ENCODE measurements at places on chromosomes 2 and 18. TPM values are rescaled to one million over a fixed set of nuclear protein-coding genes. Genes with fewer than 3 reads are reported as not detected.

DNA sequence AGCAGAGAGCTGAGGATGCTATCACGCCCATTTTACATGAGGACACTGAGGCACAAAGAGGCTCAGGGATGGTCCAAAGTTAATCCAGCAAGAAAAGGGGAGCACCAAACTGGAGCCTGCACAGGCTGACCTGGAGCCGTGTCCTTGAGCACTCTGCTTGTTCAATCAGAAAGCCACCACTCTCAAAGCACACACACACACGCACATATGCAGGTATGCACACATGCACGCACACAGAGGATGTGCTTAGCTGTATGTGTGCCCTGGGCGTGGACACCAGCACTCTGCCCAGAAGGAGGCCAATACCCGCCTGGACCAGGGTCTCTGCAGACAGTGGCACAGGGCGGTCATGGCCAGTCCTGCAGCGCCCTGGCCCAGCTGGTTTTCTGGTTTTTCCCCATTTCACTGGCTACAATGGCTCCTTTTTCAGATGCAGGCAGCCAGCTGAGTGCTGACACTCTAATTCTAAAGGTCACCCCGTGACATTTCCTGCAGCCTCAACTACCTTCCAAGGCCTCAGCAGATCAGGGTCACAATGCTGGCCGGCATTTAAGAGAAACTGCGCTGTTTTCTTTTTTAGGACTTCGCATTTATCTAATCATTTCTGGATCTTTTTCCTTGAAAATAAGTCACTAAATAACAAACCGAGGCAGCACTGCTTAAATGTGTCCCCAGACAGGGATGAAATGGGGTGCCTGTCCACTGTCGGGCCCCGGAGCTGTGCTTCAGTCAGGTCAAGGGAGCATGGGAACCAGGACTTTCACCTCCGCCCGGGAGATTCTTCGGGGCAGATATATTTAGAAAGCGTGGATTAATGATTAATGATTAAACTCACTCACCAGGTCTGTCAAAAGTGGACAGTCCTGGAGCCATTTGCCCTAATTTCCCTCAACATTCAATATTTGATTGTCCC lies 104.5 kb downstream of the HDAC4 start:
- no peak for DNase-seq

GRCh38 chr2:129747500-129748125 lies 231.9 kb upstream of the RAB6C start:
- DNase-seq: no peak

DNA sequence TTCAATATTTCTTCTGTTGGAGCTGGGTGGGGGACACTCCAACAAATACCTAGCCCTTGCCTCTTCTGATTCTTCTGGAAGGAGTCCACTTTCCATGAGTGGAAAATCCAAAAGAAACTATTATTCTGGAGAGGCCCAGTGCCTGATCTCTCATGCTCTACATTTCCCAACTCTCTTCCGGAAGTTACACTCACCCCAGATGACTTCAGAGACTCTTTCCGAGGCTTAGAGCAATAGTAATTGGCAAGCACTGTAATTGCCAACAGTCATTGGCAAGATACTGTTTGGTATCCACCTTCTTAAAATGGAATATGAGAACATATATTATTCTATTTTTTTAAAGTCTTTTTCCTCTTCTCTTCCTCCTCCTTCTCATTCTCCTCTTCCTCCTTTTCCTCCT lies 60.5 kb upstream of the CYRIA start:
- DNase-seq: peak; percentile 17

DNA sequence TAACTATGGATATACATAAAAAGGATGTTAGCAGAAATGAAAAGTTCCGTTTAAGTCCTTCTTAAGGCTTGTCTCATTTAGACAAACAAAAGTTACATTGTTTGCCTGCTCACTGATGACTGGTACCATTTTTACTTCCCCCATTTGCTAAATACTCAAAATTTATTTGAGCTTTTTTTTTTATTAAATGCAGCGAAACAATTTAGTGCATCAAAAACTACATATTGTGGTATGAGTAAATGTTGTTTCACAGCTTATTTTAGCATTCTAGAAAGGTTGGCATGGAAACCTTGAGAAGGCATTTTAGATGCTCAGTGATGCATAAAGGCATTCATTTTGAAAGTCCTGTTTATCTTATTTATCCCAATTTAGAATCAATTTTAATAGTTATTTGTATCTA lies 100.0 kb downstream of the MAP2 start:
- DNase-seq: no peak

- DNase-seq: no peak
Measured at GRCh38 chr2:110788976-110789375, 56.6 kb downstream of the ACOXL start.

DNA sequence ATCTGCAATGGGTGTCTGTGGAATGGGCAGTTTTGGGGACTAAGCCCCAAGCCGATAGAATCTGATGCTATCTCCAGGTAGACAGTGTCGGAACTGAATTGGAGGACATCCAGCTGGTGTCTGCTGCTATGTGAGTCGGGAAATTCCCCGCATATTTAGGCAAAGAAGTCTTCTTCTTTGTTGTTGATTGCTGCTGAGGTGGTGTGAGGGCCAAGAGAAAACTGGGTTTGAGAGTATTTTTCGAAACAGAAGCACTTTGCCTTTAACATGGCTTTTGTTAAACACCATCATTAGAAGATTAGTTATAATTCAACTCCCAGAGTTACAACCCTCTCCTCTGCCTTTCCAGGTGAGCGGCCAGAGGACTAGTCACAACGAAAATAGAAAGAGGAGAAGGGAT lies 49.4 kb upstream of the ACTR3 start:
- DNase-seq: no peak

DNA sequence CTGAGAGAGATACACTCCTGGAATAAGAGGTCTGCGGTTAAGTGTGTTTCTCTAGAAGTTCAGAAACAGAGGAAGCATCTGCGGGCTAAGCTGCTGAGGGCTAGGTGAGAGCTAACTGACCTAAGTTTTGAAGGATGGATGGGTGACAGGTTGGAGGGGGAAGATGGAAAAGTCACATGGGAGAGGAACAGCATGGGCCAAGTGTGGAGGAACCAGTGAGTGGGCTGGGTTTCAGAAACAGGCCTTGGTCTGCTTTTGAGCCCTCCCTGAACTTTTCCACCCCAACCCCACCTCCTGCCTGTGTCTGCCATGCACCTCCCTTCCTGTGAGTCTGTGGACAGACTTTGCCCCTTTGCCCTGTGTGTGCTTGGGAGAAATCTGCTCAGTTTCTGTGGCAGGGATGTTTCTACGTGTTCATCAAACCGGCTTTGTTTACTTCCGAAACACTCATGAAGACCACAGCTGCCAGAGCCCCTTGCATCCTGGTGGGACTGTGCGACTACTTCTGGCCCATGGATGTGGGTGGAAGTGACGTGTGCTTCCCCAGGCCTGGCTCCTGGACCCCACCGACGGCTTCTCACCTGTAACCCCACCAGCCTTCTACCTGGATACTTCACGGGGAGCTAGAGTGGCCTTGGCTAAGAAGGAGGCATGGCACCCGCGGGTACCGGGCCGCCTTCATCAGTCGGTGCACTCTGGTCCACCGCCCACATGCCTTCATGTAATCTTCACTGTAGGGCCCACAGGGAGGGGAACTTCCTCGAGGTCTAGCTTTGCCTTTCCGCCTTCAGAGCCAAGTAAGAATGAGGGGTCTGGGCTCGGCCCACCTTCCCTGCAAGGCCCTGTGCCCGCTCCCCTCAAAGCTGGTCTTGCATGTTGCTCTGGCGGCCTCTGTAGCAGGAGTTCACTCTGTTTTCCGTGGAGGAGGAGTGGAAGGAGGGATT lies 1.4 kb upstream of the HPCAL1 start:
- DNase-seq: no peak

DNA sequence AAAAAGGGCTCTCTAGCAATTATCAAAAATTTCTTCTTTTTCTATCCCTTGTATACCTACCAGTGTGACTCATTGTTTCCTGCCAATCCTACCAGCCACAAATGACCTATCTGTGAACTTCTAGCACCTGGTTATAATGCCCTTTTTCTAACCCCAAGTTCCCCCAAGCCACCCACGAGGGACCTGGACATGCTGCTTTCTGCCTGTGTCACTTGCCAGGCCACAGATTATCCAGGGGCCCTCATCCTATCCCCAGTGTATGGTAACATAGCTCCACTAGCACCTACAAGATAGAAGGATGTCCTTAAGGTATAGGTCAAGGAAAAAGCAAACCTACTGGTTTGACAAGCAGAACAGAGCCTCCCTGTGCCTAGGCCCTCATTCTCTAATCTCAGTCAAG lies 26.8 kb downstream of the AAK1 start:
- peak; percentile 40 for DNase-seq

GRCh38 chr18:61734396-61734795 lies 158.4 kb downstream of the RNF152 start:
- no peak for DNase-seq

DNA sequence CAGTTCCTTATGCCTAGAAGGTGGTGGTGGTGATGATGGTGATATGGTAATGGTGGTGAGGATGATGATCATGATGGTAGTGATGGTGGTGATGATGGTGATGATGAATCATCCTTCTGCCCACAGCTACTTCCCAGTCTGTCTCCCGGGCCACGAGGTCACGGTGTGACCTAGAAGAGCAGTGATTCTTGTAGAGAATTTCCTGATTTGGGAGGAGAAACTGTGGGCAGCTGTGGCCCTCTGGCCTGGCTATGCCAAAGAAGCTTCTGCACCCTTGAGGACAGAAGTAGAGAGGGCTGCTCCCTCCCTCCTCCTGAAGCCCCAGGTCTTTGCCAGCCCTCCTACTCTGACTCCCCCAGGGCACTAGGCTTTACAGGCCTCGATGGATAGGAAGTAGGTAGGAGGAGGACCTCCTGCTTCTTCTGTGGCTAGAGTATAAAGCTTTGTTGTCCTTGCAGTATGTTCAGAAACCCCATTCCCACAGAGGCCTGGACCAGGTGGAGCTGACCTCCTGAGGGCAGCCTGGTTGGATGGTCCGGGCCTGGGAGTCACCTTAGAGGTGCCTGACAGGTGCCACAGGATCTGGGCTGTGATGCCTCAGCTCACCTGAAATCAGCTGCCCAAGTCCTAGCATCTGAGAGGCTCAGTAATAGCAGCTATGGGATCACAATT lies 57.9 kb upstream of the EPAS1 start:
- peak; percentile 66 for DNase-seq

- peak; percentile 32 for DNase-seq
Measured at GRCh38 chr2:54613386-54613785, 110.1 kb upstream of the EML6 start.

GRCh38 chr18:572091-572830 lies 7.9 kb upstream of the CETN1 start:
- DNase-seq: no peak

DNA sequence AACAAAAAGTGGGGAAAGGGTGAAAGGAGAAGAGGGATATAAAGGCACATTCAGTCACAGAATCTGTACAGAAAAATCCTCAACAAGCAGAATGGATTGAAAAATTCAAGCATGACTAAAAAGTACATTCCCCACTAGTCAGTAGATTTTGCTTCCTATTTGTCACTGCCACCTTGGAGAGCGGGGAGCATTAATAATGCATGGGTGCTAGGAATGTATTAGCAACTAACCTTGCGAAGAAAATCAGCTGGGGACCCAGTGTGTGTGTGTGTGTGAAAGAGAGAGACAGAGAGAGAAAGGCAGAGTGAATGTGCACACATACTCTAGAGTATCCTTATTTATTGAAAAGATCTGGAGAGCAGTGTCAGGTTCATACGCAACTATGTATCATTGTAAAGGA lies 968.7 kb upstream of the ZEB2 start:
- DNase-seq: no peak

GRCh38 chr2:219282375-219282774 lies 3.2 kb downstream of the DNAJB2 start:
- no peak for DNase-seq

GRCh38 chr2:26449278-26450030 lies 28.5 kb downstream of the OTOF start:
- DNase-seq: no peak

- no peak for DNase-seq
Measured at GRCh38 chr2:197937814-197938213, 133.4 kb downstream of the PLCL1 start.

- DNase-seq: no peak
Measured at GRCh38 chr2:35978218-35978617, 377.4 kb upstream of the CRIM1 start.

- DNase-seq: no peak
Measured at GRCh38 chr2:224613543-224614286, 28.6 kb upstream of the CUL3 start.

DNA sequence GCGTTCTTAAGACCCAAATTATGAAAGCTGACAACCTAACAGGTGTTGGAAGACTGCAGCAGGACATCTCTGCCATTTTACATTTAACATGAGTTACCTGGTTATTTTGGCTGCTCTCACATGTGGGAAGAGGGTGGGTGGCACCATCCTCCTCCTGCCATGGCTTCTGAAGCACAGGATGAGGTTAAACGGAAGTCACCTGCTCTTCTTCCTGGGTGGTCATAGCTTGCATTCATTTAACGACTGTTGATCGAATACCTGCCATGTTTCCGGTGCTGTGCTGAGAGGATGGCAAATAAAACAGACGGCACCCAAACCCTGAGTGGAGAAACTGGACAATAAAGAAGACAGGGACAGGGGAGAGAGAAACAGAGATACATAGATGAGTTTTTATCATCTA lies 118.0 kb downstream of the RHBDD1 start:
- DNase-seq: no peak

DNA sequence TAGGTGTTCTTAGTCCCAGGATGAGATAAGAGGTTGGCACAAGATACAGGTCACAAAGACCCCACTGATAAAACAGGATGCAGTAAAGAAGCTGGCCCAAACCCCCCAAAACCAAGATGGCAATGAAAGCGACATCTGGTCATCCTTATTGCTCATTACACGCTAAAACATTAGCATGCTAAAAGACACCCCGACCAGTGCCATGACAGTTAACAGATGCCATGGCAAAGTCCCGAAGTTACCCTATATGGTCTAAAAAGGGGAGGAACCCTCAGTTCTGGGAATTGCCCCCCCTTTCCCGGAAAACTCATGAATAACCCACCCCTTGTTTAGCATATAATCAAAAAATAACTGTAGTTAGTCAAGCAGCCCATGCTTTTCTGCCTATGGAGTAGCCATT lies 251.1 kb downstream of the SLC4A3 start:
- DNase-seq: no peak

DNA sequence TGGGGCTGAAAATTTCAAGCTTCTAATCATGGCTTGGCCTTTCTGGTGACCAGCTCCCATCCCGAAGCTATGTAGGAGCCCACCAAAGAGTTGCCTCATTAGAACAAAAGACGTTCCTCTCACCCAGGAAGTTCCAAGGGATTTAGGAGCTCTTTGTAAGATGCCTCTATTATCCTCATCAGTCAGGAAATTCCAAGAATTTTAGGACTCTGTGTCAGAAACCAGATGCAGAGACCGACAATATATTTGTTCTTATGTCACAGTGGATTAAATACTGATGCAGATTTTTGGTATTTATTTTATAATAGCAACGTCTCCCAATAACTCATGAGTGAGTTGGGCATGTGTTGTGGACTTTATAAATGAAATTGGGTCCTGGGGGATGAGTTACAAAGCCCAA lies 91.8 kb upstream of the SKOR2 start:
- DNase-seq: peak; percentile 72

GRCh38 chr2:138121666-138122661 lies 157.7 kb downstream of the HNMT start:
- DNase-seq: peak; percentile 56

CRACDL gene
- not detected for total RNA-seq

ALK gene
- total RNA-seq: 0.06 TPM

ITGB6 gene
- total RNA-seq: 0.33 TPM

DNPEP gene
- 77.0 TPM for total RNA-seq

PID1 gene
- 4.6 TPM for total RNA-seq

CLASP1 gene
- total RNA-seq: 22.5 TPM

GKN1 gene
- not detected for total RNA-seq

PRKAG3 gene
- not detected for total RNA-seq

VAMP8 gene
- total RNA-seq: 2.6 TPM

NEMP2 gene
- 7.6 TPM for total RNA-seq

SETBP1 gene
- total RNA-seq: 2.1 TPM

SKA1 gene
- 43.1 TPM for total RNA-seq
